GM12892 (cell line): ENCODE measurements at places on chromosomes 7 and 10.

DNA sequence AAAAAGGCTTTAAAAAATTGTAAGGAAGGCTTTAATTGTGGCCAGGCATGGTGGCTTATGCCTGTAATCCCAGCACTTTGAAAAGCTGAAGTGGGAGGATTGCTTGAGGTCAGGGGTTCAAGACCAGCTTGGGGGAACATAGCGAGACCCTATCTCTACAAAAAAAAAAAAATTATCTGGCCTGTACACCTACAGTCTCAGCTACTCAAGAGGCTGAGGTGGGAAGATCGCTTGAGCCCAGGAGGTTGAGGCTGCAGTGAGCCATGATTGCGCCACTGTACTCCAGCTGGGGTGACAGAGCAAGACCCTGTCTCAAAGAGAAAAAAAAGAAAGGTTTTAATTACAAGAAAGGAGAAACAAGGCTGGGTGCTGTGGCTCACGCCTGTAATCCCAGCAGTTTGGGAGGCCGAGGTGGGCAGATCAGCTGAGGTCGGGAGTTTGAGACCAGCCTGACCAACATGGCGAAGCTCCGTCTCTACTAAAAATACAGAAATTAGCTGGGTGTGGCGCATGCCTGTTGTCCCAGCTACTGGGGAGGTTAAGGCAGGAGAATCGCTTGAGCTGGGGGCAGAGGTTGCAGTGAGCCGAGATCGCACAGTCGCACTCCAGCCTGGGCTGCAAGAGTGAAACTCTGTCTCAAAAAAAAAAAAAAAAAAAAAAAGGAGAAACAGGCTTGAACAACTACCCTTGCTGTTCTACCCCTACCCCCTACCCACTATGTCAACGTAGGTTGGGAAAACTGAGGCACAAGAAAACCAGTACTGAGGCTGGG, 83.7 kb downstream of the CARD11 start:
- no peak for DNase-seq

- no peak for DNase-seq
Observed at GRCh38 chr10:44168478-44168877, 216.4 kb downstream of the CXCL12 start.

DNA sequence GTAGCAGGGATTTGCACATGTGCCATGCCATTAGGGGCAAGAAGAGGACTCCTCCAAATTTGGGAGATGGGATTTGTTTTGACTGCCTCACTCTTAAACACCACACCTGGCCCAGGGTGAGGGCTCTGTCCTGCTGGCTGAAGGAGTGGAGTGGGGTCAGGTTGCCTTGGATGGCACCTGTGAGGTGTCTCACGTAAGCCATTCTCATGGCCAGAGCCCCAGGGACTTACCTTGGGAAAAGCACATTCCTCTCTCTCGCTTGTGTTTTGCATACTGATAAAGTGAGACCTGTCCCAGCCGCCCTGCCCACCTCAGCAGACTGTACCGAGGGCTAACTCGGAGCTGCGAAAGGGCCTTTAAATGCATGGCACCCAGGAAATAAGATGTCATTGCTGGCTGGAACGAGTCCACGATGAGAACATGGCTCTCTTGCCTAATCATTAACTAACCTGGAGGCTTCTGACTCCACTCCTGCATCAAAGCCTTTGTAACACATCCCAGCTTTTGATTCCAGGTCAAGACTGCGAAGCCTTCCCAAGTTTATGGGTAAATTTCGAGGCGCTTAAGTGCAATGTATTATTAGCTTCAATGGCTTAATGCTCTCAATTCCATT, 184.0 kb upstream of the RNF32 start:
- DNase-seq, result no peak

- no peak for DNase-seq
Observed at GRCh38 chr7:132072873-132073272, 503.4 kb downstream of the PLXNA4 start.
